ENCODE measurements at places on chromosomes 1 and 21. TPM values are rescaled to one million over a fixed set of nuclear protein-coding genes. Genes with fewer than 3 reads are reported as not detected.

GRCh38 chr1:53524428-53525375 is 65.5 kb downstream of the DMRTB1 start:
- DNase-seq, result no peak

- DNase-seq, result no peak
Observed at GRCh38 chr21:42956824-42957630, 17.3 kb upstream of the PKNOX1 start.

GRCh38 chr1:78619446-78619802 is 824 bp upstream of the IFI44L start:
- DNase-seq, result no peak

Gene FYB2
- total RNA-seq, result 0.67 TPM

Gene LDLRAD1
- total RNA-seq, result not detected

Data from psoas muscle (tissue), 8 donors.